ENCODE measurements at places on chromosomes 5 and 9.
A peak's percentile ranks its signal among the peaks of the same experiment; 100 is the strongest.

- DNase-seq = no peak
Observed at GRCh38 chr5:65828022-65828896, 98.1 kb upstream of the ERBIN start.

- DNase-seq = no peak
Observed at GRCh38 chr9:87872079-87872624, 10.5 kb upstream of the SPATA31E1 start.

GRCh38 chr5:34639852-34640626, 16.1 kb upstream of the RAI14 start:
- peak; percentile 46 for DNase-seq

DNA sequence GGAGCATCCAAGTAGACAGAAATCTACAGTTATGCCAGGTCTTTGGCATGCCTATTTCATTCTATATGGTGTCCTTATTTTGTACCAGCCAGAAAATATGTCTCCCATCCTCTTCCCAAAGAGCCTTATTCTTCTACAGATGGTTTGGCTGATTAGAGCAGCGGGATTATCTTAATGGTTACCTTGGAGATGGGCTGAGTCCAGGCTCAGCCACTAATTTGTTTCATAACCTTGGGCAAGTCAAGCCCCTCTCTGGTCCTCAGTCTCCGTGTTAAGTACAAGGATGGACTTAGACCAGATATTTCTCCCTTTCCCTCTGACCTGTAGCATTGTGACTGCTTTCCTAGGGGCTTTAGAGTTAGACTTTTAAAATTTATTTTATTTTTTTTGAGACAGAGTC, 11.1 kb upstream of the GLE1 start:
- no peak for DNase-seq

GRCh38 chr5:74372051-74372450, 268.5 kb downstream of the ENC1 start:
- DNase-seq = no peak

- DNase-seq = no peak
Observed at GRCh38 chr5:164498438-164498837, 993.0 kb downstream of the MAT2B start.

DNA sequence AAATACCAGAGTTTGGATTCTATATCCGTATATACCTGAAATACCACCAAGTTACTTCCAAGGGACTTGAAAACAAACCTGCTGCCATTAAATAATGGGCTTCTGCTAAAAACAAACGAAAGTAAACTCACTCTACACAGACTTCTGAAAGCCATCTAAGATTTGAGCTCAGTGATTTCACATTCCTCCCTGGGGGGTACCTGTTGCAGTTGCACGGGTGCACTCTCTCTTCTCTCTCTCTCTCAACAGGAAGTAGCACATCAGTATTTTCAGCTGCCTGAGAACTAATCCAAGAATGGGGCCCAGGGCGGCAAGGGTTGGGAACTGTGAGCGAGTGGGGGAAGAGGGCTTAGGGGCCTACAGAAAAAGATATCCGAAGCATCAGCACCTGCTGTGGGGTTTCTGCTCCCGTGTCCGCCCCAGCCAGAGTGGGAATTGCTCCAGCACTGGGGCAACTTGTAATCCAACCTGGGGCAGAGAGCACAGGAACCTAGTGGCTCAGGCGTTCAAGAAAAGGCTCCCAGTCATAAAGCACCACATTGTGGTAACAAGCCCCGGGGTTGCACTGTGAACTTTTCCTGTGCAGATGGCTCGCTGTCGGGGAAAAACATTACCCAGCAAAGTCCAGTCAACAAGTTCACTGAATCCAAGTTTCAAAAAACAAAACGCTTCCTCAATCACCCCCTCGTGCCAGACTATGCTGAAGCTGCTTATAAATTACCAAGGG, 99.8 kb downstream of the EFNA5 start:
- DNase-seq = peak; percentile 79

DNA sequence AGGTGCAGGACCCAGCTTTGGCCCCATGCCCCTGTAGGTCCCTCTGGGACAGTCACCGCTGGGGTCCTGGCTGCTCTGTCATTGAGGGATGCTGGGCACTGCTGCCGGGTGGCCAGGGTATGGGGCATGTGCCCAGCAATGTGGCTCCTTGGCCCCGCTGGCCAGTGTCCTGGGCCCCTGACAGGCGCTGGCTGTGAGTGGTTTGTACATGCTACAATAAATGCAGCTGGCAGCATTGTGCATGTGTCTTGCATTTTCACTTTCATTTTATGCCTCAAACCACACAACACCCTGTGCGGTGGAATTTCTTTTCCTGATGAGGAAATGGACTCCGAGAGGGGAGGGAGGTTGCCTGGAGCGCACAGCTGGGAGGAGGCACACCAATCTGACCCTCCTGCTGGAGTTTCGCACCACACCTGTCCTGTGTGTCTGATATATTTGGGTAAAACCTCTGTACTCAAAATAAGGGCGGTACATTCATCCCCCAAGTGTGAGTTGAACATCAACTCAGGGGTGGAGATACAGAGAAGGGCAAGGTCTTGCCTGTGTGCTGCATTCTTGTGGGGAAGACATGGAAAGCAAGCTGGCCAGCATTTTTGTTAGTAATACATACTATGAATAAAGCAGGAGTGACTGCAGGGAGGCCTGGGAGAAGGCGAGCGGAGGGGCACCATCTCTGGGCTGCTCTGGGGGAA, 11.7 kb downstream of the TSPAN17 start:
- DNase-seq = peak; percentile 66

- DNase-seq = no peak
Observed at GRCh38 chr5:55450050-55450765, 84.6 kb downstream of the PLPP1 start.

DNA sequence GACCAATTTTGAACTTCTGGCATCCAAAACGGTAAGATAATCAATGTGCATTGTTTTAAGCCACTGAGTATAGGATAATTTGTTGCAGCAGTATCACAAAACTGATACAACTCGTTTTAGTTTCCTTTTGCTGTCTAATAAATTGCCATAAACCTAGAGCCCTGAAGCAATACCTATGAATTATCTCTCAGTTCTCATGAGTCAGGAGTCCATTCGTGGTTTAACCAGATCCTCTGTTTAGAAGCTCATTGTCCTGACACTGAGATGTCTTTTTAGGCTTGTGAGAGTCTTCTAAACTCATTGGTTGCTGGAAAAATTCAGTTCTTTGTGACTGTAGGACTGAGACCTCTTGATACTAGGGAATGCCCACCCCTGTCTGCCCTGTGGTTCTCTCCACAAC, 262.9 kb downstream of the SEMA5A start:
- DNase-seq = no peak
